ENCODE measurements at places on chromosomes 5 and 9. TPM values are rescaled to one million over a fixed set of nuclear protein-coding genes. Genes with fewer than 3 reads are reported as not detected.

Gene PCDHB4
- polyA plus RNA-seq = 3.5 TPM

Gene ACOT12
- polyA plus RNA-seq = 0.29 TPM

Gene PRUNE2
- 3.9 TPM for polyA plus RNA-seq

GRCh38 chr5:147963948-147964693, 57.8 kb upstream of the C5orf46 start:
- no peak for DNase-seq
